ENCODE measurements at places on chromosomes 2 and 18.
A peak's percentile ranks its signal among the peaks of the same experiment; 100 is the strongest.

DNA sequence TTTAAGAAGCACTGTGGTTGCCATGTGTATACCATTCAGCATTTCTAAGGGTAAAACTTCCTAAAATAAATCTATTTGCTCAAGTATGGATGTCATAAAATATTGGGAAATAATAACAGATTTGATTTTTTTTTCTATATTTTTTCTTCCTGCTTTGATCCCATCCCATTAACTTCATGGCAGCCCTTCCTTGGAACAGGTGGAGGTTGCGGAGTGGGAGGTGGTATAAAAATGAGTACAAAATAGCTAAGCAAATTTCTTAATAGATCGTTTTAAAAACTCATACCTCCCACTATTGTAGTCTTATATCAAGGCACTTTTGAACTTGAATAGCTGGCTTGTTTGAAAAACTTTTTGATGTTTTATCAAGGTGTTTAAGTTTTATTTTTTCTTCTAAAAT, 152.1 kb upstream of the KYNU start:
- DNase-seq: no peak

DNA sequence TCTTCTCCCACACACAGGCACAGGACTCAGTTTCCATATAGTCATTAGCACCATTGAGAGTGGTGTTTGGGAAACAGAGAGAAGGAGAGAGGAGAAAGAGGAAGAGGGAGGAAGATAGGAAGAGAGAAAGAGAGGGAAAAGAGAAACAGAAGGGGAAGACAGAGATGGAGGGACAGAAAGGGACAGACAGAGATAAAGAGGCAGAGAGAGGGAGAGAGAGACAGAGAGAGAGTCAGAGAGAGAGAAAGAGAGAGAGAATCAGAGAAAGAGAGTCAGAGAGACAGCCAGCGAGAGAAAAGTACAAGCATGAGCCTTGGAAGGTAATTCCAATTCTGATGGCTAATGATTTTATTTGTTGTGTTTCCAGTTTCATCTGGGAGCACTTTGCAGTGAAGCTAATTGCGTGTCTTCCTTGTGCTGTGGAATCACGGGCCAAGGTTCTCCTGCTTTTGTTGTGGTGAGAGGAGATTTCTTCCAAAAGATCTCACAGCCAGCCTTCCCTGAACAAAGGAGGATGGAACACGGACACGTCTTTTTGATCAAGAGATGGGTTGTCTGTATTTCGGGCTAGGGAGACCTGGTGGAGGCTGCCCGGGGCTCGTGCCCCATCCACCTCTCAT, 153.6 kb upstream of the TWIST2 start:
- DNase-seq: no peak

DNA sequence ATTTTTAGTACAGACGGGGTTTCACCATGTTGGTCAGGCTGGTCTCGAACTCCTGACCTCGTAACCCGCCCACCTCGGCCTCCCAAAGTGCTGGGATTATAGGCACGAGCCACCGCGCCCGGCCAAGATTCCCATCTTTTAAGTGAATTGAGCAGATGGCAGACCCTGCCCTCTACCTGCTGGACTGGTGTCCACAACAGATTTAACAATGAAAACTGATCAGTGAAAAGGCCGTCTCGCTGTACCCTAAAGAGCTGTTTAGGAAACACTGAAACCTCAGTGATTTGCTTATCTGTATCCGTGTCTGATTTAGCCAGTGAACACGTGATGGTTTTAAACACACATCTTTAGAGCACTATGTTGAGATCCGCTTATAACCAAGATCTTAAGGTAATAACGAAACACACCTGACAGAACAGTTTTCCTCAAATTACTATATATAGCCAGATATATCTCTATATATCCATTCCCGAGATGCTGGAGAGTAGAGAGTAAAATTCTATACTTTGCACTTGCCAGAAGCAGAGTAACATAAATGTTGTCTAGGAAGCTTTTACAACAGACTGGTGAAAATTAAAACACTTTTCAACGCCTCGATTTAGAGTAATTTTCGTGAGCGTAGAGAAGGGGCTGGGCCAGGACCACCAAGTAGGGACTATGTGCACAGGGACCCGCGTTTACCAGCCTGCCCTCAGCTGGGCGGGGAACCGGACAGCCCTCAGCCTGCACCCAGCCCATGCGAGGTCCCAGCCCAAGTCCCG, 594 bp downstream of the FAM161A start:
- DNase-seq: peak; percentile 2

GRCh38 chr2:152223977-152224376, 48.4 kb upstream of the STAM2 start:
- DNase-seq: no peak

DNA sequence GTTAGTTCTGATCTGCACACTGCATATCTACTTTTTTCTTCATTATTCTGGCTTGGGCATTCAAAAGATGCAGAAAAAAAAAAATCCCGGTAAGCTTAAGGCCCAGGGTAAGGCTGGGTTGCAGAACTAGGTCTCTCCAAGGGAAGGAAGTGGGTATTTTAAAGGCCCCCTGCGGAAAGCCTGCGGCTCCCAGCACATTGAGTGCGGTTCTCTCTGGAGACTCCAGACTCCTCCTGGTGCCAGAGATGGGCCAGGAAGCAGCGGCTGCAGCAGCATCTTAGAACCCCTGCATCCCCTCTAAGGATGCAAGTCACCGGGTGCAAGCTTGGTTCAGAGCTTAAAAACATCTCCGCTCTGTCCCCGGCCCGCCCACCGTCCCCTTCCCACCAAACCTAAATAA, 49.5 kb downstream of the TGIF1 start:
- no peak for DNase-seq

DNA sequence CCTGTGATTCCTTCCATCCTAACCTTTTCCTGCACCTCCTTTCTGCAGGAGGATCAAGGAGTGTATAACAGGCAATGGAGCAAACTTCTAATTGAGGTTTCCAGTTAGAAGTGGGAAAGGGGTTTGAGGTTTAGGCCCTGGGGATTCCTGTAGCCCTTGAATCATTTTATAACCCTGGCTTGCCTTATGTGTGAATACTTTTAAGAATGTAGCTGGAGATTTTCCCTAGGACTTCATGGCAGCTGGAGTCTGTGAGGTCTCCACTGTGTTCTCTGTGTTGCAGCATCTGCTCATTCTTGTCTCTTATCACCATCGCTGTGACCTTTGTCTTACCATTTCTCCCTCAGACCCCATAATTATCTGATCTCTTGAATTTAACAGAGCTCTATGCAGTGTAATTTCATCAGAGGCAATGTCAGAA, 370.2 kb upstream of the SLC14A2 start:
- no peak for DNase-seq
